RWPE1 (cell line): ENCODE measurements at places on chromosomes 2 and 18.
A peak's percentile ranks its signal among the peaks of the same experiment; 100 is the strongest.

GRCh38 chr18:389658-390357, 110.7 kb downstream of the COLEC12 start:
- no peak for DNase-seq

GRCh38 chr18:715626-716025, 3.2 kb upstream of the ENOSF1 start:
- peak; percentile 14 for DNase-seq

DNA sequence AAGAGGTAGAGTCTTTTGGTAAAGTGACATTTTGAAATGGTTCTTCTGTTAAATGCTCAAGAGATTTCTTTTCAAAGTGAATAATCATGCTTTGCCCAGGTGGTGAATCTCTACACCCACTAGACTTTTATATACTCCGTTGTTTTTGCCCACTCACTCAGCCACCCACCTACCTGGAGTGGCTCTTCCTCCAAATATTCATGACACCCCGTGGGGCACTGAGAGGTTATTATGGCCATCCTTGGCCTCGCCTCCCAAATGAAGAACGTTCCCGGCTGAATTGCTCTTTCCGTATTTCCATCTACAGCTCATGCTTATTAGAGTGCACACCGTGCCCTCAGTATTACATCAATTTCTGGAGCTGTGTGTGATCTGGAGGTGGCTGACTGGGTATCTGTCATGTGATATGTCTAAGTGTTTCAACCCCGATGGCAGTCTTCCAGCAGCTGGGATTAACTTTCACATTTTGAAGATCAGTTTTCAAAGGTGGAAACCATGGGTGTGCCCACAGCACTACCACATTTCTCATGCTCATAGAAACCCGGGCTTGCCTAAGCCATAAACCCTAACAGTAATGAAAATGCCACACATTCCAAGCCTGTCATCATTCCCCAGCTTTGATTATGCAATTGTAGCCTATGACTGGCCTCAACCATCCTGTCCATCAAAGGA, 406.6 kb upstream of the MMADHC start:
- DNase-seq = peak; percentile 80

DNA sequence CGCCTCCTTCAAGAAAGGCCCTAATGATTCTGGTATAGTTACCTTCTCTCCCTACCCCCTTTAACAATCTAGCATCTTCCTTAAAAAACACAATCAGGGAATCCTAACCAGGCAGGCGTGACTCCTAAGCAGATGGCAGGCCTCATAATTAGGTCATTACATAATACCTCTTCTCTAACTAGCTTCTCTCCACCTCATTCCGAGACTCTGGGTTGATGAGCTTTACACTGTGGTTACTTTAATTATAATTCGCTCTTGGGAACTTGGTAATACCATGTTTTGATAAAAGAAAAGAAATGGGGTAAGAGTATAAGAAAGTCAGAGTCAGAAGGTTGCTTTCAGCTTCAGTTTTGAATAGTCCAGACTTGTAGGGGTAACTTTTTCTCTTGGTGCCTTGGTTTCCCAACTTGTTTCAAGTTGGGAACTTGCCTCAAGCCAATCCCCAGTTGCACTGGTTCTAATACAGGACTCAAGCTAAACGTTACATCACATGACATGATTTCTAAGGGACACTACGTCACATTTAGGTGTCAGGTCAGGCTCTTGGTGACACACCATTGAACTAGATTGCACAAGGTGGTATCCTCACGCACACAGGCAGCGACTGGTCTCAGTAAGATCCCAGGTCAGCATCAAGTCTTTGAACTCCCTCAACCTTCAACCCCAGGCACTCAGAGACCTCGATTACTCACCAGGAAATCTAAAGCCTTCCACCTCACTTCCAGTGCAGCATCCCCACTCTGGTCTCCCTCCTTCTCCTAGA, 59.2 kb downstream of the AAK1 start:
- no peak for DNase-seq

- DNase-seq = no peak
Observed at GRCh38 chr2:237383991-237384671, 29.8 kb downstream of the COL6A3 start.

GRCh38 chr2:79122676-79123075, 2.4 kb downstream of the REG1A start:
- no peak for DNase-seq

DNA sequence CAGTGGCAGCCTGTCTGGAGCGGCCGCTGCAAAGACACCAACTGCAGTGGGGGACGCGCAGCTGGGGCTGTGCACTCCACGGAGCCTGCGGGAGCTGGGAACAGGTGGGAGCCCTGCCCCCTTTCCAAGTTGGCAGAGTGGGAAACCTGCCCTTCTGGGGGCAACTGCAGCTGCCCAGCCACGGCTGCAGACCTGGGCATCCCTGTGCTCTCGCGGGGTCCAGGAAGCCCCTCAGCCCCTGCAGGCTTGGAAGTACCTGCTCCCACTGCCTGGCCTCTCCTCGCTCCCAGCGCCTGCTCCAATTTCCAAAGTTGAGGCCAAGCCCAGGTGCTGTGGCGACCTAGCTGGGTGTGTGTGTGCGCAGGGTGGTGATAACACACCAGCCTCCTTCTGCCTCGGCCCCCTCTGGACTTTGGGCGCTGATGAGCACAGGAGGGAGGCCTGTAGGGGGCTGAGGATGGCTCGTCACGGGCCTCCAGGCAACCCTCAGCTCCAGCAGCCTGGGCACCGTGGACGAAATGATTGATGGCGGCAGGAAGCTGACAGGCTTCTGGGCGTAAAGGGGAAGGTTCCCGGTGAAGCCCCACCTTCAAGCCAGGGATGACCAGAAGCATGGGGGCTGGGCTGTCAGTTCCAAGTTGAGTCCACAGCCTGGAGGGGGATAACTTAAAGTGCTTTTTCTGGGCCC, 76.9 kb downstream of the PTPN4 start:
- DNase-seq = no peak

GRCh38 chr2:183495079-183495478, 370.8 kb downstream of the NUP35 start:
- no peak for DNase-seq

DNA sequence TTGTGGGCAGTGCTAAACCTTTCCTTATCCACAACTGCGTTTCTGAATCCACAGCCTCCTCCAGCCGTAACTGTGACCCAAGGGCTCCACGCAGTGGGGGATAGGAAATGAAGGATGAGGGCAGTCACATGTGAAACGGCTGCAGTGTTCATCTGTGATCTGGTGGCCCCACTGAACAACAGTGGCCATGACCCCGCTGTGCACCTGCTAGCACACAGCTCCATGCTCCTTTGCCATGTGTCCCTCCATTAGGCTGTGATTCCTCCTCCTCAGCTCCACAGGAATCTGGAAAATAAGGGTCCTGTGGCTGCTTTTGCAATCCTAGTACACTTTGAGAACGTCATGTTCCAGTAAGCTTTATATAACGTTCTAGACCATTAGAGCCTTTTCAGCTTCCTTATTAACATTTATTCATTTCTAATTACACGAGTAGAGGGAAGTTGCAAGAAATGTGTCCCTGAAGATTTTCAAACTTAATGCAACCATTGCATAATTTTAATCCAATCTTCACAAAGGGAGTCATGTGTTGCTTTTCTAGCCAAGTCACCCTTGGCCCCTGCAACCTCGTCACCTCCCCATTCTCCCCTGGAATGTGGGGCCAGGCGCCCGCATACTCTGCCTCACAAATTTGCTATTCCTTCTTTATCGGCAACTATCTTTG, 7.1 kb upstream of the NAPG start:
- DNase-seq = no peak

GRCh38 chr2:68103709-68104055, 40.9 kb upstream of the C1D start:
- no peak for DNase-seq

DNA sequence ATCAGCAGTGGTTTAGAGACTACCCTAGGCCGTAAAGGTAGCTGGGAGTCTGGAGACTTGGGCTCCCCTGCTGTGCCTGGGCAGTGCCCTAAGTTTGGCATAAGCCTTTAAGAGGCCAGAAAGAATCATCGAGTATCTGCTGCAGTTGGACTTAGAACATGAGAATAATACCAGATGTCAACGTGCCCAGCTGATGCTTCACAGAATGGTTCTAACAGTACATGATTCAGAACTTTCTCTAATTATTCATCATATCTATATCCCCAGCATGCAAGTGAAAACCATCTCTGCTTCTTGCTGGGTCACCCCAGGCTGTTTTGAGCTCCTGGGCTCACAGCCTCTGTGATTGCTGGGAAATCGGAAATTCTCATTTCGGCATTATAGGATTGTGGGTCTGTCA, 118.1 kb downstream of the NCK2 start:
- DNase-seq = no peak

GRCh38 chr2:70927641-70928040, 8.1 kb upstream of the ATP6V1B1 start:
- DNase-seq = no peak

GRCh38 chr2:62964671-62965070, 86.0 kb upstream of the OTX1 start:
- DNase-seq = no peak

DNA sequence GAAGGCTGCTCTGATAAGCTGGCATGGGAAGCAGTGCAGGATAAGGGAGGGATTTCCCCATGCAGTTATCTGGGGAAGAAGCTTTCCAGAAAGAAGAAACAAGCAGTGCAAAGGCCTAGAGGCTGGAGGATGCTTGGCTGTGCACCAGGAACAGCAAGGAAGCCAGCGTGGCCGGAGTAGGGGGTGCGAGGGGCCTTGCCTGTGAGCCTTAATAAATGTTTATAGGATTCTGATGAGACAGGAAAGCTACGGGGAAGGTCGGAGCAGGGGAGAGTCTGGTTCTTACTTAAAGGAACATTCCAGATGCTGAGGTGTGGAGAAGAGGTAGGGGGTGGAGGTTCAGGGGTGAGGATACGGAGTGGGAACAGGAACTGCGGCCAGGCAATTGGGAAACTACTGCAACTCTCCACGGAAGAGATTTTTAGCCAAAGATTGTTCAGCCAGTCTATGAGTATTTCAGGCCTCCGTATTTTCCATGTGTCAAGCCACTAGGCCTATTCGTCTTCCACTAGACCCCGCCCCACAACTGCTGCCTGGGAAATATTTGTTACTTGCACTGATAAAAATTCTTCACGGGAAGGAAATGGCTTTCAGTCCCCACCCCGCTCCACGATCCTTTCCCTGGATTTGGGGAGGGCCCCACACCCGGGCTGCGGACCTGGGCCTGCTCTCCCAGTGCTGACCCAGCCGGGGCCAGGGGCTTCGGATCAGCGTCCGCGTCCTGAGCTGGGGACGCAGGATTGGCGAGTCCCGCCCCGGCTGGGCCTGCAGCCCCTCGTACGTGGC, 516 bp downstream of the EIF2AK2 start:
- DNase-seq = peak; percentile 46

GRCh38 chr2:234422981-234423431, 73.9 kb downstream of the ARL4C start:
- DNase-seq = no peak

GRCh38 chr2:45329045-45329677, 281.9 kb downstream of the SRBD1 start:
- DNase-seq = peak; percentile 22

GRCh38 chr2:230976671-230977171, 19.2 kb upstream of the SPATA3 start:
- DNase-seq = no peak

DNA sequence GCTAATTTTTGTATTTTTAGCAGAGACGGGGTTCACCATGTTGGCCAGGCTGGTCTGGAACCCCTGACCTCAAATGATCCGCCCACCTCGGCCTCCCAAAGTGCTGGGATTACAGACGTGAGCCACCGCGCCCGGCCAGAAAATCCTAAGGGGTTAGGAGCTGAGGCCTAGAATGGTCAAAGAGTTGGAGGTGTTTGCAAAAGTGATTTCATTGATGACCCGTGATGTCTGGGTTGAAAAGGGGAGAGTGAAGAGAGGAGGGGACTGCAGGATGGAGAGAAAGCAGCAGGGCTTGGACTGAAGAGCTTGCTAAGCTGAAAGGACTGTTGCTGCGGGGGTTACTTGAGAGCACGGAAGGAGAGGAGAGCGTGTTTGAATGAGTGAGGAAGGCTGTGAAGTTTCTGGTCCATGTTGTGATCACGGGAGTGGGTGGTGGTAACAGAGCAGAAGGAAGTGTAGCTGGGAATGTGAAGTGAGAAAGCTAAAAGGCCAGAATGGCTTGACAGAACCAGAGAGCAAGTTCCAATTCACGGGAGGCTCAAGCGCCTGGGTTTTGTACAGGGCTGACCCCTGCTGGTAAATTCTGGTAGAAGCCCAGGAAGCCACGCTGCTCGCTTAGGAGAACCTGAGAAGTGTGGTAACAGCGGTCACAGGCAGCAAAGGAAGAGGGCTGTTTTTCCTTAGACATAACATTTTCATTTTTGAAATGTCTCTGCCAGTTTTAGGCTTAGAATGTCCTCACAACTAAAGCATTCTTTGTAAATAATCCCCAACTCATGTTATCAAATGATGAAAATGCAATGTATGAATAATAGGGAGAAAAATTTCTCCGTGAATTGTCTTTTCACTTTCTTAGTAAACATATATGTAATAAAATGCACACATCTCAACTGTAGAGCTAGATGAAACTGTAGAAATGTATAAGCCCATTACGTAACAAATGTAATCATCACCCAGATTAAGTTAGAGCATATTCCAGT, 40.5 kb upstream of the ACTR2 start:
- peak; percentile 75 for DNase-seq

- no peak for DNase-seq
Observed at GRCh38 chr2:209472112-209472832, 48.4 kb downstream of the MAP2 start.

GRCh38 chr18:24958001-24958400, 394.0 kb downstream of the ZNF521 start:
- DNase-seq = no peak

DNA sequence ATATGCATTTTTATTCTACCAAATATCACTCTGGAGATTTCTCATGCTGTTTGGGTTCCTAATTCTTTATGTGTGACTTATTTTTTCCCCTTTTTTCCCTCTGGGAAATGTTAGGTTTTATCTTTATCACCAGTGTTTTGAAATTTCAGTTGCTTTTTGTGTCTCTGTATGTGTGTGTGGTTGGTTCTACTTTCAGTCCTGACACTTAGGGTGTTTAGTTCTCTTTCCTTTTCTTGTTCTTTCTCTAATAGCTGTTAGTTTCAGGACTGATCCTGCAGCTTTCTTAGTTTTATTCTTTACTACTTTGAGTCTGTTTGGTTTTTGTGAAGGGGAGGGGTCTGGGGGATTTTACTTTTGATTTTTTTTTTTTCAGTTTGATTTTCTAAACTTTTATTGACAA, 23.1 kb downstream of the PPM1B start:
- no peak for DNase-seq

GRCh38 chr2:149355716-149356422, 25.5 kb downstream of the LYPD6 start:
- DNase-seq = no peak

- DNase-seq = no peak
Observed at GRCh38 chr2:104539649-104540048, 314.3 kb upstream of the POU3F3 start.

DNA sequence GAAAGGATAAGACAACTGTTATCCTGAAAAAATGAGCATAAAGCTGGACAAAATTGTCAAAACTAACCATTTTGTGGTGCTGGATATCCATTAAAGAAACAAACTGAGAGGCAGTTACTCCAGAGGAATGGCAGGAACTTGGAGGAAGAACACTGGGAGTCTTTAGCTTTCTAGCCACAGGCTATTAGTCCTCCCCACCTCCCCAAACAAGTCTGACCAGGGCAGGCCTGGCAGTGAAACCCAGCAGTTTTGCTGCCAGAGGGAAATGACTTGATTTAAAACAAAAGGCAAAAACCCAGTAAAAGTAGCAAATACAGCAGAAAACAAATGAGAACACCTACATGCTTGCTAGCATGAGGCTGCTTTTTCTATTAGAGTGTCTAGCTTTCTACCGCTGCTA, 34.9 kb downstream of the OSBPL1A start:
- peak; percentile 30 for DNase-seq

GRCh38 chr2:229064749-229065148, 206.3 kb downstream of the PID1 start:
- no peak for DNase-seq
